Activated CD4-positive, alpha-beta T cell treated with anti-CD3 and anti-CD28 coated beads, Interleukin-2, Interleukin-4, amounts not matched to agents 100 ng/mL and 50 ng/mL, durations not matched to agents 16 hours and 8 hours (primary cell): ENCODE measurements at places on chromosomes 7 and 10.
A peak's percentile ranks its signal among the peaks of the same experiment; 100 is the strongest.

DNA sequence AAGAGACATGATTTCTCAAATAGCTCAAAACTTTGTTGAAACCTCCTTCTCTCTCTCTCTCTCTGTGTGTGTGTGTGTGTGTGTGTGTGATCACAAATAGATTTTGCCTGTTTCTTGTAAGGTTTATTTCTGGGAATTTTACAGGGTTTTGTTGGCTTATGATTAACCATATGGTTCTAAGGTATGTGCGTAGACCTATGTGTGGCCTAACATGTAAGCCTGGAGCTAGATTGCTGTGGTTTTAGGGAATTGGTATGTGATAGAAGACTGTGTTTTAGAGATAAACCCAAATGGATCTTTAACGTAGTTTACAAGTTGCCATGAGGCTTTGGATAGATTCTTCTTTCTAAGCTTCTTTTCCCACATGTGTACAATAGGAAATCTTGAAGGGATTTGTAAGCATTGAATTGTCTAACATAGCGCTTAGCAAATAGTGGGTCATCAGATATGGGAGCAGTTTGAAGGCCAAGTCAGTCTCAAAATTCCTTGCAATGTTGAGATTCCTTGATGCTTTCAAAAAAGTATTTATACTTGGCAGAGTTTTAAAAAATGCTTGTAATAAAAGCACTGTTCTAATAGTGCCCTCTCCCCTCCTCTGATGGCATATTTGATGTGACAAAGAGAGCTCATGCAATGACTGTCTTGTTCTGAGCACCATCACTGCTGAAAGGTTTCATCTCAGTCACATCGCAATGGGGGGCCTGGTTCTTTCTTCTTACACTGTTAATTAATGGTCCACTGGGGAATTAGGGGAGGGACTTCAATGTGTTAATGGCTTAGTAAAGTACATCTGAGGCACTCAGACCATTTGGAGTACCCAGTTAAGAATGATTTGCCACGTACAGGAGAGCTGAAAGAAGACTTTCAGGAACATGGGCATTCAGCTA is 118.2 kb downstream of the SNX10 start:
- DNase-seq, result no peak

- DNase-seq, result no peak
Observed at GRCh38 chr7:121871188-121871587, 1.8 kb upstream of the PTPRZ1 start.

- no peak for DNase-seq
Observed at GRCh38 chr10:93220296-93221170, 146.8 kb downstream of the CYP26A1 start.

DNA sequence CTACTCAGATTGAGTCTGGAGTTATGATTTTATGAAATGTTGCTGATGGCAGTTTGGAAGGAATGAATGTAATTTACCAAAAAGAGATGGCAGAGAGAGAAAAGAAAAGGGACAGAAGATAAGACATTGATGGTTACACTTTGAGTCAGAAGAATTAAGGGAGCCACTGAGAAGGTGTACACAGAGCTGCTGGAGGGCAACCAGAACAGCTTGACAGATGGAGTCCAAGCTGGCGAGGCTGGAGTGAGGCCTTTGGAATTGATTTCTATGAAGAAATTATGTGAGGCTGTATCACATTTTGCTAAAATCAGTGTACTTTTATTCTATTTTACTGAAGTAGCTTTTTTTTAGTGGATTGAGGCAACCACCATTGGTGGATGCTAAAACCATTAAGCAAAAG is 740.5 kb downstream of the REEP3 start:
- no peak for DNase-seq

- no peak for DNase-seq
Observed at GRCh38 chr10:76251841-76252671, 820.6 kb downstream of the LRMDA start.

- no peak for DNase-seq
Observed at GRCh38 chr7:30840141-30841024, 69.2 kb downstream of the MINDY4 start.

GRCh38 chr7:214410-215212 is 22.2 kb downstream of the FAM20C start:
- no peak for DNase-seq

DNA sequence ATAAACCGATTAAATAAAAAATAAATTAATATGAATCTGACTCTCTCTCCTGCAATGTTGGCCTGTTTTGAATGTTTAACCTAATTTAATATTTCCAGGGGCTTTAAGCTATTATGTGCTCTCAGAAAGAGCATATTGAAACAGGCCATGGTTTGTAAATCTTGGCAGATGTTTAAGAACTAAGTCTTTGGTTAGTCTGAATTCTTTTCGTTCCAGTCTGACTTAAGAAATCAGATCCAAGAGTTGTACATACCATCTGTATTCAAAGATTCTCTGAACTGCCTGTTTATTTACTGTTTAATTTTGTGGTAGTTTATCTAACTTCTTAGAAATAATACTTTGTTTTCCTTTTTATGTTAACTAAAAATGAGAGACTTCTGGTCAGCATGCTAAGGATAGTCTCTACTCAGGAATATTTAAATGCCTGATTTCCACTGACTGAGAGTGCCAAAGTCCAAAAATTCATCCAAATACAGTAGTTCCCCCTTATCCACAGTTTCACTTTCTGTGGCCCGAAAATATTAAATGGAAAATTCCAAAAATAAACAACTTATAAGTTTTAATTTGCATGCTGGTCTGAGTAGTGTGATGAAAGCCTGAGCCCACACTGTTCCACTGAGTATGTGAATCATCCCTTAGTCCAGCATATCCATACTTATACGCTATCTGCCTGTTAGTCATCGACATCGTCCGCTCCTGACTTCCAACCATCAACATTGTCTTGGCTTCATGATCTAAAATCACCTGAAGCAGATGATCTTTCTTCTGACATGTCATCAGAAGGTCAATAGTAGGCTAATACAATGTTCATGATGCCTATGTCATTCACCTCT is 238.1 kb upstream of the CSTF2T start:
- DNase-seq, result no peak

- DNase-seq, result no peak
Observed at GRCh38 chr10:102814873-102815661, 22.1 kb downstream of the CYP17A1 start.

DNA sequence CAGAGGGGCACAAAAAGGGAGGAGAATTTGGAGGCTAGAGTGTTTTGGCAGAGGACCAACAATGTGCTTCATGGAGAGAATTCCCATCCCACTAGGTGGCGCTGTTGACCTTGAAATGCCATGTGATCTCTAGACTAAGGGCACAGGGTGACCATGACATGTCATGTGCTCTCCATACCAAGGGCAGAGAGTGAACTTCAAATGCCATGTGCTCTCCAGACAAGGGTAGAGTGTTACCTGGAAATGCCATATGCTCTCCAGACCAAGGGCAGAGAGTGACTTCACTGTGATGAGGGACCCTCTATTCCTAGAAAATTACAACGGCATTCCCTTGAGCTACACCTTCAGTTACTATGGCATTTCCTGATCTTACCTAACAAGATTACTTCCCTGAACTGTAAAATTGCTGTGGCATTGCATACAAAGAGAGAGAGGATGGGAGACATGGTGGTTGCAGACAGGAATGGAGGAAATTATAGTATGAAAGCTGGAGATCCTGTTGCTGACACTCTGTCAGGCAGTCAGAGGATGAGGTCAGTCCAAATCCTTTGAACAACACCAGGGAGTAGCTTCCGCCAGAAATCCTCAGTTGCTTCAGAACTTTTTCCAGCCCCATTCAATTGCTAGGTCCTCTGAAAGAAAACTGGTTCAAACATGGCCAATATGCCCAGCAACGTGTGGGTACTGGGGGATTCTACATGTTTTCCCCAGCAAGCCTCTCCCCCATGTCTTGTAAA is 60.9 kb upstream of the ACSM6 start:
- DNase-seq, result peak; percentile 85

- DNase-seq, result no peak
Observed at GRCh38 chr10:6988654-6989053, 408.6 kb upstream of the PRKCQ start.
